Amniotic stem cell (primary cell): ENCODE measurements at places on chromosomes 3 and 15.

- no peak for DNase-seq
Measured at GRCh38 chr3:29156086-29156715, 124.7 kb upstream of the RBMS3 start.

- DNase-seq = no peak
Measured at GRCh38 chr3:52865994-52866393, 31.2 kb upstream of the MUSTN1 start.

GRCh38 chr15:63523306-63523990, 19.1 kb downstream of the USP3 start:
- no peak for DNase-seq

DNA sequence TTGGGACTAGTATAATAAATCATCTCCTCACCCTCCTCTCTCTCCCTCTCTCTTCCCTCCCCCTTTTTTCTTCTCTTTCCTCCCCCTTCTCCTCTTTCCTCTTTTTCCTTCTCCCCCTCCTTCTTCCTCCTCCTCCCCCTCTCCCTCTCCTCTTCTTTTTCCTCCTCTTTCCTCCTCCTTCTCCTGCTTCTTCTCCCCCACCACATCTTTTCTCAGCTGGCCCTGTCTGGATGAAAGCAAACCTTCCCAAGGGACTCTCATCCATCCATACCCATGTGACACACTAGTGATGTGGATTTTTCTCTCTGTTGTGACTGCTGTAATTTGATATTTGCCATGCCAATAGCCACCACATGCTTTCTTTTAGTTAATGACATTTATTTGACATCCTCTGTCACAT, 127.2 kb downstream of the EBLN2 start:
- no peak for DNase-seq

DNA sequence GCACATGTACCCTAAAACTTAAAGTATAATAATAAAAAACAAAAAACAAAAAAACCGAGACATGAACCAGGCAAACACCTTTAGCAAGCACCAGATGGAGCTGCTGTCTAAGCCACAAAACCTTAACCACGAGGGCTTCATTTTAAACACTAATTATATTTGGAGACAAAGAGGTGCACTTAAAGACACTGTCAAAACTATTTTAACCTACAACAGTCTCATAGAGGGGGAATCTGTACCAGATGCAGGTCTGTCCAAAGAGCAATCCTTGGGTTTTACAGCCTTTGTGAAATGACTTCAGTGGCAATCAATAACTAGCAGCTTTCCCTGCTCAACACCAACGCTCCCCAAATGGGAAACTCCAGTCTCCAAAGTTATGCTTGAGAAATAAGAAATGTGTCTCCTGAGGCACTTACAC, 115.7 kb upstream of the TSPAN3 start:
- no peak for DNase-seq

- no peak for DNase-seq
Measured at GRCh38 chr15:39741258-39741657, 41.4 kb downstream of the FSIP1 start.

DNA sequence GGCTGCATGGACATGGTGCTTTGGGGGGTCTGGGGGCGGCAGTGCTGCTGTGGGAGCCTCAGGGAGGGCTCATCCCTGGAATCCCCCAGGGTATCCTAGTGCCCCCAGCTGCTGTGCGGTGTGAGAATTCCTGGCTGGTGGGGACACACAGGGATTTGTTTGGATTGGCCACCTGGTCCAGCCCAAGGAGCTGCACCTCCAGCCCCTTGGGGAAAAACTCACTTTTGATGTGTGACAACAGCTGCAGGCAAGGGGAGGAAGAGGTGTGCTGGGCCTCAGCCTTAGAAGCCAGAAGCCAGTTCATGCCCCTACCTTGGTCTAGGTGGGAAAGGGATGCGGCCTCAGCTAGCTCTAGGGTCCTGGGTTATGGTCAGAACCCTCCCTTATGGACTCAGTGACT, 8.4 kb upstream of the COMMD4 start:
- no peak for DNase-seq

DNA sequence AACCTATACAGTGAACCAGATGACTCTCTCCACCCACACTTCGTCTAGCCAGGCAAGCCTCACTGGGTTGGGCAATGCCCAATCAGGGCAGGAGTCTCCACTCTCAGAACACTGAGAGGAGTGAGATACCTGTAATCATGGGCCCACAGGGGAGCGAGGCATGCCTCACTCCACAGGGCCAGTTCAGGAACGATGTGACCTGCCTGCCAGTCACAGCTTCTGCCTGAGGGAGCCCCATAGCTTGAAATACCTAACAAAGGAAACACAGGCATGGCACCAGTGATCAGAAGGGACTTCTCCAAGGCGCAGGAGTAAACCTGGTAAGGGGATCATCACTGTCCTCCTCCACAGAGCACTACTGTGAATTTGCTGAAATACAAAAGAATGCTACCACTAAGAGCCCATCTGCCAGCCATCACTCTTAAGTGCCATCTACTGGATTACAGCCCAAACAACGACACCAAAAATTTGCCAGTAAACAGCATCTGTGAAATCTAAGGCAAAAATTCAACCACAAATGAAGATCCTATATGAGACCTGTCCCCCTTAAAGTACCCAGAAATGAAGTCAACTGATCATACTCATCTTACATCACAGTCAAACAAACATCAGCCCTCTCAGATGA, 689.9 kb upstream of the SEMA6D start:
- DNase-seq = no peak

DNA sequence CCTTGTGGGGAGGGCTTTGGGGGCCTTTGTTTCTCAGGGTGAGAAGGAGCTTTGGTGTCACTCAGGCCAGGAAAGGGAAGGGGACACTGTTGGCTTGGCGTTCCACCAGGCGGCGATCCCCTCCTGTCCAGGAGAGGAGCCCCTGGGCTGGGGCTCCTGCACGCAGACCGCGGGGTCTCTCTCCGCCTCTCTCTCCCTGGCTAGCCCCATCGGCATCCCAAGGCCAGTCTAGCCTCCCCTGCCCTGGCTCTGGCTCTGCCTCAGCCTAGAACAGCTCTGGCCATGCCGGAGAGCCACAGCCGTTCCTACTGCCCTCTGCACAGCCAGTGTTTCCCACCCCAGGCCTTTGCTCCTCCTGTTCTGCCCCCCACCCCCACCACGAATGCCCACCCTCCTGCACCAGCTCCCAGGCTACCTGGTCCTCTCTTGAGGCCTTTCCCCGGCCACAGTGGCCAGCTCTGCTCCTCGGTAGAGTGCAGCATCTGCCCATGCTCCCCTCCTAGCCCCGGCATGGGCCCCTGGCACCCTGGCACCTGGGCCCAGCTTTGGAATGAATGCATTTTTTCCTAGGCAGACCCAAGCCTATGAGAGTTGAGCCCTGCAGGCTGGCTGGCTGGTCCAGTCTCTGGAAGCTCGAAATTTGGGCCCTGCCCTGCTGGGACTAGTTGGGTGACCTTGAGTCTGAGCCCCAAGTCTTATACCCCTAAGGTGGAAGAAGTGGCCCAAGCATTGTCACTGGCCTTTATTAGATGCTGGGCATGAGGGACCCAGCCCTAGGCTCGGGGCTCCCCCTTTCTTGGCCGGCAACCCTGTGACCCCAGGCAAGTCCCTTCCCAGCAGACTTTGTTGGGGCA, 2.4 kb downstream of the PLXNA1 start:
- DNase-seq = no peak

DNA sequence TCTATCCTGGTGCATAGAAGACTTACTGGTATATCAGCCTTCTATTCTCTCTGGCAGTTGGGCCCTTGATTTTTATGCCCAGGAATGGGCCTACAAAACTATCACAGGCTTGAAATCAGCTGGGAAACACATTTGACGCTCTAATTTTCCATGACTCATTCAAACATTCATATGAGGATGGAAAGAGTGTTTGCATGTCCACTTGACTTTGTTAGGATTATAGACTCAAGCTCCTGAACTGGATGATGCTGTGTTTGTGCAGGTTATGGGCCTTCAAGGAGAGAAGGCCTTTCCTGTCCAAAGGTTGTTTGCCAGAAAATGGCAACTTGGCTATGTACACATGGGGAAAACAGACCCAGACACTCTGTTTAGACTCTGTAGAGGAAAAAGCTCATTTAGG, 219.9 kb downstream of the GAP43 start:
- DNase-seq = no peak

DNA sequence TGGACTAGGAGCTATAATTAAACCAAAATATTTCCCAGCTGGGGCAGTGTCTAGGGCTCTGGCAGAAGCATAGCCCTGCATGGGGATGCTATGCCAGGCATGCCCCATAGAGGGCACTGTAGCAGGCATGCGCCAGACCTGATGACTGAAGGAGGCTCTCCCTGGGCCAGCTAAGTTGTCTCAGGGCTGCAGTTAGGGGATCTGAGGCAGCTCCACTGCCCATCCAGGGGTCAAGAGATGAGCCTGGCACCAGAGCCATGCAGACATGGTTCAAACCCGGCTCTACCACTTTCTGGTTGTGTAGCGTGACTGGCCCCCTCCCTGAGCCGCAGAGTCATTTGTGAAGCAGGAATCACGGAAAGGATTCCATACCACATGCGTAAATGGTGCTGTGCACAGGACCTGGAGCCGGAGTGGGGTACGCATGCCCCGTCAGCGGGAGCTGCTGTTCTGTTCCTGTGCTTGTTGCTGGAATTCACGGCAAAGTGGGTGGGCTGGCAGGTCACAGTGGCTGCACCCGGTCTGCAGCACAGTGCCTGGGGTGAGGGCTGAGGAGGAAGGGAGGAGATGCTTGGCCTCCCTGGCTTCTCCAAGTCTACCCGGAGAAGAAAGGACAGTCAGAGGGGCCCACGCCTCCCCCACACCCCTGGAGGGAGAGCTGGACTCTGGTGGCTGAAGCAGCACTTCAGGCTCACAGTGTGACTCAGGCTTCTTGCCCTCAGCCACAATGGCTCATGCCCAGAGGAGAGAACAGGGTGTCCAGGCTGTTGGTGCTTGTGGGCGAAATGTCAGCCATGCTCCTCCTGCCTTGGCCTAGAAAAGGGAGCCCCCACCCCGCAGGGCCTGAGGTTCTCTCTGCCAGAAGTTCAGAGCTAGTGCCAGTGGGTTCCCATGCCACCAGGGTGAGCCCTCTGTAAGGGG, 43.1 kb downstream of the DNASE1L3 start:
- DNase-seq = peak; percentile 9

DNA sequence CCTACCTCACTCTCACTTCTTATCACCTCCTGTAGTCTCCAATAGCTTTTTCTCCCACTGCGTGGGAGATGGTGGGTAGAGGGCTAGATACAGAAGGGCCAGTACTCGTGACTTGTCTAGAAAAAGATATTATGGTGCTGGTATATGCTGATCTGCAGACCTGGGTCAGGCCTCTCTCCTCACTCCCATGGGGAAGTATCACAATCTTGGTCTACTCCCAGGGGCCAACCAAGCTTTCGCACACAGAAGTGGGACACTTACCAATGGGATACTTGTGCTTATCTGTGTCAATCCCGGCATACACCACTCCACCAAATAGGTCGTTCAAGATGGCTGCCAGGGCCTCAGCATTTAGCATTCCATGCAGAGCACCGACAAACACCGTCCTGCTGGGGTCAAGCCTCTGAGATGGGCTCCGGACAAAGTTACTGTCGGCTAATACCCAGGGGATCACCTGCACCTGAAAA, 9.0 kb upstream of the RPS17 start:
- DNase-seq = no peak

GRCh38 chr3:139439278-139439677, 37.0 kb downstream of the RBP2 start:
- no peak for DNase-seq

GRCh38 chr15:85706779-85707518, 87.8 kb downstream of the KLHL25 start:
- no peak for DNase-seq

DNA sequence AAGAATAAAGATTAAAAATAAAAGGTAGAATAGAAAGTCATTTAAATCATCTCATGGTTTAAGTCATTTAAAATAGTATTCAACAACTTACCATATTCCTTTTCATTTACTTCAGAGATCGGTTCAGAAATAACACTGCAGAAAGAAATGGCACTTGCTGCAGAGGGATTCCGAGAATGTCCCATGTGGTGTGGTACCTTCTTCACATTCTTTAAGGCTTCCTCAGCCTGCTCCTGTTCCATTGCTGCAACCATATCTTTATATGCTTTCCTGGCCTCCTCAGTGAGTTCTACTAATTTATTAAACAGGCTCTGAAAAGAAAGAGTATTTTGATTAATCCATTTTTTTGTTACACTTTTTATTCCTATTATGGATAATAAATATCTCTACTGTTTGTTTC, 32.6 kb upstream of the SHC4 start:
- DNase-seq = no peak
